Amniotic stem cell (primary cell): ENCODE measurements at places on chromosomes 12 and 14.

GRCh38 chr12:49750027-49750995 is 9.0 kb downstream of the TMBIM6 start:
- no peak for DNase-seq

DNA sequence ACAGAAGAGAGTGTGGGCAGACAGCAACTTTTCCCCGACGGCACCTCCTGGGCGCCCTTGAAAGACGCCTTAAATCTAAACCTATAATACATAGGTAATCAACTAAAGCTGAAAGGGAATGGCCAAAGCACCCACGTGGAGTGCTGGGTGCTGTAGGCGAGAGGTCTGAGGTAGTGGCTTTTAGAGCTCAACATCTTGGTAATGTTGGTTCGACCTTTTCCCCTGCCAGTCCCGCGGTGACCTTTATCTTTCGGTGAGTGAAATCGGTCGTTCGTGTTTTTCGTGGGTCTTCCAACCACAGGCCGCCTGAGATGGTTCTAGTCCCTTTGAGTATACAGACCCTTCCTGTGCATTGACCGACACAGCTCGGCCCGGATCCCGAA is 9.1 kb downstream of the OR6S1 start:
- no peak for DNase-seq

GRCh38 chr12:111037047-111037446 is 116.7 kb upstream of the MYL2 start:
- no peak for DNase-seq

GRCh38 chr12:97063292-97063935 is 156.4 kb downstream of the NEDD1 start:
- no peak for DNase-seq

DNA sequence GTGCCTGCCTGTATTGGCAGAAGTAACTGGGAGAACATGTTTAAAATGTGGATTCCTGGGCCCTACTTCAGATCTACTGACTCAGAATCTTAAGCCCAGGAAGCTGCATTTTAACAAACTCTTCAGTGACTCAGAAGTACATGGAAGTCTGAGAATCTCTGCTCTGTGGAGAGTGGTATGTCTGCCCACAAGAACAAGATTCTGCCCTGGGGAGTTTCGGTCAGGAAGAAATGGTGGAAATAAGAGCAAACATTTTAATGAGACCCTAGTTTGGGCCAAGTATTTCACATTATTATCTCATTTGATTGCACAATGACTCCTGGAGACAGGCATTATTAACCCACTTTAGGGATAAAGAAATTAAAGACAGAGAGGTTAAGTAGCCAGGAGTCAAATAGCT is 8.2 kb downstream of the ALDH1L2 start:
- DNase-seq, result no peak

GRCh38 chr12:123471374-123472068 is 13.6 kb downstream of the SNRNP35 start:
- no peak for DNase-seq

DNA sequence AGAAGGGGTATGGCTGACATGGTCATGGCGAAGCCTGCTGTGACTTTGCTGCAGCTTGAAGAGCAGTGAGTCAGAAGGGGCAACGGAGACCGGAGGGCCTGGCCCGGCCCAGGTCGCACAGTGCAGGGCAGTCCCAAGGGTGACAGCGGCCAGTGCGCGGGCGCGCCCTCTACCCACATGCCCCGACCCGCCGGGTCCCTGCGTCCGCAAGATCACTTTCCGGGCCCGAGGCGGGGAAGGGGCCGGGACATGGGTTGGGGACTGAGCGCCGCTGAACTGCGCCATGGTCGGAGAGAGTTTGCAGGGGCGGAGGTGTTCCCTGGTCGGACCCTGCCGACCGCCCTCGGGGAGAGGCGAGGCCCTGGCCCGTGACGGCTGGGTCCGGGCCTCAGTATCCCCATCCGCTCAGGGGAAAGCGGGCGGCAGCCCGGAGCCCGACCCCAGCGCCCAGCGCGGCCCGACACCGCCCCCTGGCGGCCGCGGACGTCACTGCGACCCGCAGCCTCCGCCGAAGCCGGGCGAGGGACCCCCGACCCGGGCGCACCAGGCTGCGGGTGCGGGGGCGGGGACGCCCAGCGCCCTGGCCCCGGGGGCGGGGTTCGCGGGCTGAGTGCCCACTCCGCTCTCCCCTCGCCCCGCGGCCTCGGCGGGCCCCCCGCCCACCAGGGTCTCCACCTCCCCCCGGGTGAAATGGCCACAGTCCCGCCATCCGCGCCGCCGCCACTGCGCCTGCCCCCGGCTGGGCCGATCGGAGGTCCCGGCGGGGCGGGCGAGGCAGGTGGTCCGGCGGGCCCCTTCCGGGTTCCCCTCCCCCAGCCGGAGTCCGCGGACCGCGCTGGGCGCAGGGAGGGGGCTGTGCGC is 7.2 kb upstream of the ANKRD9 start:
- DNase-seq, result no peak

DNA sequence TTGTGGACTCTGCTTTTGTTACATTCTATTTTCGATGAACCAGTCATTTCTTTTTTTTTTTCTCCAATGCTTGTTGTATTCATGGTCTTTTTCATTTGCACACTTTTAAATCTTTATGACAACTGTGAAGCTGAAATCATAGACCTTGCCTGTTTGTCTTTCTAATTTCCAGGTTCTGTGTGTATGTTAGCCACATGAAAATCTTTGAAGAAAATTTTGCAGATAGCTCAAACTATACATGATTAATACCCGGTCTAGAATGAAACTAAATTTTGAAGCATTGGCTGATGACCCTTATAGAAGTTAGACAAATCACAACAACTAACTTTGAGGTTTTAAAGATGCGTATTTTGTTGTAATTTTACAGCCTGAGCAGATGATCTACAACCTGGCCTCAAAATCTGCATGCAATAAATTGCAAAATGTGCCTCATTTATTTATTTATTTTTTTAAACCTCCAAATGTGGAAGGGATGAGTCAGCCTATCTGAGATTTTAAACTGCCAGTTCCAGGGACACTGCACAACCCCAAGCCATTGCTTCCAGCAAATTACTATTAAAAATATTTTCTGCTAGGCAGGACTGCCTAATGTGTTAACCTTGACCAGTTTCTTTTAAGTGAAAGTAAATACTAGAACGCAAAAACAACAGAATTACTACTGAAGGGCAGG is 96.3 kb upstream of the NAV3 start:
- DNase-seq, result no peak

- DNase-seq, result no peak
Measured at GRCh38 chr12:129401572-129401971, 502.3 kb downstream of the TMEM132D start.

GRCh38 chr12:47814539-47815170 is 5.0 kb downstream of the HDAC7 start:
- no peak for DNase-seq

GRCh38 chr14:92252323-92252722 is 70.6 kb upstream of the SLC24A4 start:
- DNase-seq, result no peak

- no peak for DNase-seq
Measured at GRCh38 chr12:93956551-93956950, 191.8 kb upstream of the PLXNC1 start.

GRCh38 chr12:113477842-113478215 is 6.2 kb upstream of the LHX5 start:
- no peak for DNase-seq

- DNase-seq, result no peak
Measured at GRCh38 chr14:32761381-32761968, 177.2 kb upstream of the NPAS3 start.

DNA sequence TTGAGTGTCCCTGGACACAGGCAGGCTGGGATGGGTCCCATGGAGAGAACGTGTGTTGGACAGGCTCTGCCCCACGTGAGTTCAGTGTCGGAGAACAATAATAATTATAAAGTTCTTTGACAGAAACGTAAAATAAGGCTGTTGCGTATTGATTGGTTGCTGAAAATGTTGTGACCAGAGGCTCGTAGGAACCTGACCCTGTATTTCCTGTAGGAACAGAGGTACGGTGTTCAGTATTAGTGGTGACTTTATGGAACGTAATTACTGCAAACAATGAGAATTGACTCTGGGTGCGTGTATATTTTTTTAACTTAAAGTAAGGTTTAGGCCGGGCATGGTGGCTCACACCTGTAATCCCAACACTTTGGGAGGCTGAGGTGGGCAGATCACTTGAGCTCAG is 7.8 kb downstream of the MTA1 start:
- no peak for DNase-seq

GRCh38 chr12:49645146-49646039 is 22.0 kb downstream of the PRPF40B start:
- no peak for DNase-seq

DNA sequence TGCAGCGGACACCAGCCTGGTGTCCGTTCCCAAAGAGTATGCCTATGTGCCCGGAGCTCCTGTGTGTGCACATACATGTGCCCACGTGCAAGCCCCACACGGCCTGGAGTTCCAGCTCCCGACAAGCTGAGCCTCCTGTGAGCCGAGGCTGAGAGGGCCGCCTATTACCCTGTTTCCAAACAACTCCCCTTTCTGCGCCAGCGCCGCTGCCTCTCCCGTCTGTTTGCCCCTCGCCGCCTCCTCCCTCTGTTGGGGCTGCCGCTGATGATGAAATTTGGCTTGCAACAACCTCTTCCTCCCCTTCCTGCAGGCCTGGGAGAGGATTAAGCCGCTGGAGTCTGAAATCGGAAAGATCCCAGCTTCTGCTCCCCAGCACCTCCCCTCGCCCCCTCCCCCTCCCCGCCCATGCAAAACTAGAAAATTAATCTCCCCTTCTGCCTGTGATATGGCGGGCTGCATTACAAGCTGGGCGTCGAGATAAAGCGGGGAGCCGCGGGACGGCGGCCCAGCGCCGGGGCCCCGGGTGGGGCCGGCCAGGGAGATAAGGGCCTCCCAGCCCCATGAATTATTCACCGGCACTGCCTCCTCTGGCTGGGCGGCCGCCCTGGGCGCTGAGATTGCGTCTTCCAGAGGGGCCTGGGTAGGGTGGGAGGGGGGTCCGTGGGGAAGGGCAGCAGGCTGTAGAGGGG is 6.8 kb upstream of the ASIC1 start:
- DNase-seq, result no peak

- DNase-seq, result no peak
Measured at GRCh38 chr14:91496790-91497189, 13.3 kb downstream of the PPP4R3A start.

GRCh38 chr12:78778339-78778738 is 86.2 kb upstream of the SYT1 start:
- no peak for DNase-seq

DNA sequence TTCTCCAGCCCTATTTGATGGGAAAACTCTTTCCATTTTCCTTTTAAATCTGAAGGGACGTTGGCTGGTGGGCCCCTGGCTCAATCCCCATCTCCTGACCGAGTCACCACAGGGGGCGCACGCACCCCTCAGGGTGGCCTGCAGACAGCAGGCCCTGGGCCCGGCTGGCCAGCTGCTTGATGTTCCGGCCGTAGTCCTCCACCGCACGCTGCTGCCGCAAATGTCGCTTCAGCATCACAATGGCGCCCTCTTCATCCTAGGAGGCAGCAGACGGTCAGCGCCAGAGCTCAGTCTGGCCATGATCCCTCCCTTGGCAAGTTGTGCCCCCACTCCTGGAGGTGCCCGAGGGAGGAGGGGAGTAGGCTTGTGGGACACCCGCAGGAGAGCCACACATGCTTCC is 70.0 kb downstream of the PLEKHG3 start:
- no peak for DNase-seq

DNA sequence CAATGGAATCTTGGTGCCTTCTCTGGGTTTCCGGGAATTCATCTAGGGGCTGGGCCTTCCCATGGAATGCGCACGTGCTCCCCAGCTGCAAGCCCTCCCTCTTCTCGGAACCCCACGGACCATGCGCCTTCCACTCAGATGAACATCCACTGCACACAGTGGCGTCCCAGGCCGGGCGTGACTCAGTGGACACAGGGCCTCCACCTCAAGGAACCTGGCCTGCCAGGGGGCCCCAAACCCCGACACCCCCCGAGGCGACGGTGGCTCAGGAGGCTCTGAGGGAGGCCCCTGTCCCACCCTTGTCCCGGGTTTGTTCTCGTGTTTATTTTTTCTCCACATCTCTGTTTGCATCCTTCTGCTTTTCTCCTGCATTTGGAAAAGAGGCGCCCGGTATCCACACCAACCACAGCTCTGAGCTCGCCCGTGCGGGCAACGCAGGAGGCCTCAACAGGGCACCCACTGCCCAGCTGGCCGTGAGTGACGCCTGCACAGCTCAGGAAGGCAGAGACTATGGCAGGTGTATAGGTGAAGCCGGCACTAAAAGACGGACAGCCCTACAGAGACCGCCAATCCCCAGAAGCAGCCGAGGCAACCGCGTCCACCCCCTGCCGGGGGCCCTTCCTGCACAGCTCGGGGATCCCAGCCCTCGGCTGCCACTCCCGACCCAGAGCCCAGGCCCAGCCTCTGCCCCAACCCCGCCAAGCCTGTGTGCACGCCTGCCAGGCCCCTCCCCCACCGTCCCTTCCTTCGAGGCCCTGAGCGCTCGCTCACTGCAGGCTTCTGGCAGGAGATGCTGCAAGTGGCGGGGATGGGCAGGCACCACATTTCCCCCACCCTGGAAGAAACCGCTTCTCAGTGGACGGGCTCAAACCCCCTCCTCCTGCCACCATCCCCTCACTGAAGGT is 23.8 kb upstream of the GALNT9 start:
- no peak for DNase-seq

GRCh38 chr12:51127050-51127729 is 43.8 kb upstream of the CSRNP2 start:
- no peak for DNase-seq

GRCh38 chr12:8822298-8822697 is at the start of gene A2ML1:
TSS of gene A2ML1 (plus strand) at chr12:8822621. CDS start at chr12:8822652, 31 bp downstream.
- no peak for DNase-seq

- DNase-seq, result no peak
Measured at GRCh38 chr12:124906606-124907261, 7.7 kb downstream of the UBC start.

DNA sequence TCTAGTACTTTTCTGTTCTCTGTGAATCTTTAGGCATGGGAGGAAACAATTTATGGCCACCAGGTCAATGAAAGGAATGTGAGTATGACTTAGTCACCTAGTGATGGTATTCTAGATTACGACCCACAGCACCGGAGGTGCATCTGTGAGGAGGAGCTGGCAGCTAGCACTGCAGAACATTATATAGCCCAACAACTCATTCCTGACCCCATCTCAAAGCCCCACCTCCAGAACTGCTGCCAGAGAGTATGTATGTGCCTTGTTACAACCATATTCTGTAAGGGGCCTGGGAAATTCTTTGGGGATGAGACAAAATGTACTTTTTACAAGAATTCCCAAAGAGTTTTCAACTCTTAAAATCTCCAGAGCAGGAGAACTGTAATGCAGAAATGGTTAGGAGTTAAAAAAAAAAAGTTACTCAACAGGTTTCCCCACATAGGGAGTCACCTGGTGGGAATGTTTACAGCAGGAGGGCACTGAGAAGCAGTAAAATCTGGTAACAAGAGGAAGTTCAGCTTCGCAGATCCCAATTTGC is 34.9 kb upstream of the CERS5 start:
- DNase-seq, result no peak
